ENCODE measurements at places on chromosomes 7 and 10. TPM values are rescaled to one million over a fixed set of nuclear protein-coding genes. Genes with fewer than 3 reads are reported as not detected.

The TDRD1 gene
- not detected for total RNA-seq

The PAX4 gene
- not detected for total RNA-seq

The PNPLA8 gene
- total RNA-seq: 19.2 TPM

The ADAM8 gene
- total RNA-seq: 1.2 TPM

The C10orf88 gene
- 14.2 TPM for total RNA-seq

The TMEM225B gene
- 1.3 TPM for total RNA-seq

The LHPP gene
- 5.9 TPM for total RNA-seq

The MRLN gene
- total RNA-seq: not detected

The NRCAM gene
- total RNA-seq: 45.7 TPM

The CTAGE8 gene
- 2.8 TPM for total RNA-seq

The TET1 gene
- 17.4 TPM for total RNA-seq

The AVL9 gene
- total RNA-seq: 40.3 TPM

The CDH23 gene
- total RNA-seq: 49.7 TPM

The ZNF467 gene
- total RNA-seq: 7.5 TPM

The UBTD1 gene
- 4.2 TPM for total RNA-seq

The ADRA2A gene
- not detected for total RNA-seq

The AS3MT gene
- 5.2 TPM for total RNA-seq

The KLF14 gene
- total RNA-seq: not detected

The PIK3CG gene
- total RNA-seq: 13.4 TPM

The ANKRD2 gene
- not detected for total RNA-seq

The DHX32 gene
- 45.4 TPM for total RNA-seq

The EIF3B gene
- total RNA-seq: 364 TPM

The FAM25G gene
- not detected for total RNA-seq

The PILRA gene
- 2.0 TPM for total RNA-seq

The KNDC1 gene
- total RNA-seq: not detected

The VWDE gene
- 0.11 TPM for total RNA-seq

The STRA8 gene
- not detected for total RNA-seq

The ZYX gene
- total RNA-seq: 130 TPM

The SFTPD gene
- not detected for total RNA-seq

The HMX3 gene
- total RNA-seq: 0.26 TPM

The ANLN gene
- total RNA-seq: 164 TPM

The SVOPL gene
- total RNA-seq: not detected

The LDB3 gene
- 0.34 TPM for total RNA-seq

The SAMD9 gene
- total RNA-seq: 1.7 TPM

The DHTKD1 gene
- 32.4 TPM for total RNA-seq
